Stimulated activated CD4-positive, alpha-beta T cell treated with anti-CD3 and anti-CD28 coated beads, TNF-alpha, amount 100 ng/mL, for 48 hours (primary cell): ENCODE measurements at places on chromosomes 6 and 20.

GRCh38 chr6:161590961-161591627 is 317.2 kb upstream of the AGPAT4 start:
- no peak for DNase-seq

DNA sequence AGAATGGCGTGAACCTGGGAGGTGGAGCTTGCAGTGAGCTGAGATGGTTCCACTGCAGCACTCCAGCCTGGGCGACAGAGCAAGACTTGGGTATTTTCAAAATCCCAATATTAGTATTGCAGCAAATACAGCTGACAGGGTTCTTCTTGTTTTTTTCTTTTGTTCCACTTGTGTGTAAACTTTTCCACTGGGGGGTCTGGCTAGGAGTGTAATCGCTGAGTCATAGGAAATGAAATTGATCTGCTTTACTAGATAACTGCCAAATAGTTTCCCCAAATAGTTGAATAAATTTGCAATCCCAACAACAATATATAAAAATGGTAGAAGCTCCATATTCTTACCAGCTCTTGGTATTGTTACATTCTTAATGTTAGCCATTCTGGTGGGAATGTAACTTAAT is 526.0 kb upstream of the SOX4 start:
- DNase-seq, result no peak

DNA sequence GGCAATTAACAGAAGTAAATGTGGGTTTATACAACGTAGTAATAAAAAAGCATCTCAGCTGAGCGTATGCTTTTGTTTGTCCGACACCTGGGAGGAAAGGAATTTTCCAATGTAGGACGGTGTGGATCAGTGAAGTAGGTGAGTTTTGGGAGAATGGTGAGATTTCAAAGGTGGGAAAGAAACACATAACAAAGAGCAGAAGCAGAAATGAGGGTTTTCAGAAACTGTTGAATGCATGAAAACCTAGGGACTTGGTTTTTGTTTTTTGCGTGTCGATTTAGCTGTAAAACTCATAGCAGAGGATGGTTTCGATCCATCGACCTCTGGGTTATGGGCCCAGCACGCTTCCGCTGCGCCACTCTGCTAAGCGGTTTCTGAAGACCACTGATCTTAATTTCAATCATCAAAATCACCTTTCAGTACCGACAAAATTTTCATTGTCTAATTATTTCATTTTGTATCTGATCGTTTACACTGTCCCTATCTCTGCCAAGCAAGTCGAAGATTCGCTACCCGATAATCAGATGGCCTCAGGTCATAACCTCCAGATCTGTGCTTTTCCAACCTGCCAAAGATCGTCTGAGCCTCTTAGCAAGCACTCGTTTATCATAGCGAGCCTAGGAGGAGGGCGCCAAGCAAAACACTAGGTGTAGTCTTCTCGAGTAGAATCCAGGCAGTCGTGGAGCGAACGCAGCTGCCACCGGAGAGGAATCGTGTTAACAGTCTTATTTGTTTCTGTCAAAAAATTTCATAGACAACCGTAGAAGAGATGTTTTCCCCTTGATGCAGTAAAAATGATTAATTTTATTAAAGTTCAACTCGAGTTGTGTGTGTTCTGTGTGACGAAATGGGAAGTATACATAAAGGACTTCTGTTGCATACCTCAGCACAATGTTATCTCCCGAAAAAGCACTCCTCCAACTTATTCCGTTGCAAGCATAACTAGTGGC is 20.9 kb upstream of the POM121L2 start:
- DNase-seq, result peak; percentile 41

GRCh38 chr20:47231382-47232039 is 125.0 kb downstream of the ZMYND8 start:
- no peak for DNase-seq
